ENCODE measurements at places on chromosomes 12 and 14. TPM values are rescaled to one million over a fixed set of nuclear protein-coding genes. Genes with fewer than 3 reads are reported as not detected.

Gene NKX2-1
- not detected for total RNA-seq

Gene C14orf93
- 4.4 TPM for total RNA-seq

Gene SCNN1A
- 21.8 TPM for total RNA-seq

Gene FAM222A
- 6.9 TPM for total RNA-seq

Gene MBD6
- total RNA-seq = 26.2 TPM

Gene PTGES3
- total RNA-seq = 351 TPM

Gene TAS2R42
- total RNA-seq = not detected

Gene PTGER2
- 1.9 TPM for total RNA-seq

Gene KRT3
- not detected for total RNA-seq

Gene MYH6
- total RNA-seq = 0.02 TPM

Gene TRMT61A
- total RNA-seq = 26.7 TPM

Gene CNTN1
- total RNA-seq = 41.5 TPM

Gene MIP
- not detected for total RNA-seq

Gene RNF212B
- total RNA-seq = not detected

Gene ZNF384
- total RNA-seq = 66.0 TPM

Gene GLT1D1
- not detected for total RNA-seq

Gene TEAD4
- total RNA-seq = 51.6 TPM

Gene ZCCHC8
- total RNA-seq = 24.1 TPM

Gene RNU7-1
- not detected for total RNA-seq

Gene ASCL1
- not detected for total RNA-seq

Gene MYF6
- not detected for total RNA-seq

Gene TSPAN19
- total RNA-seq = not detected

Gene RTN1
- not detected for total RNA-seq

Gene JAG2
- total RNA-seq = 12.6 TPM

Gene NUP107
- total RNA-seq = 67.0 TPM

Gene SDSL
- total RNA-seq = 22.3 TPM

Gene PMEL
- total RNA-seq = 1.3 TPM

Gene C14orf180
- total RNA-seq = not detected

Gene FBLN5
- total RNA-seq = 3.4 TPM

Gene GPHN
- total RNA-seq = 11.8 TPM

Gene TAS2R14
- total RNA-seq = 0.77 TPM

Gene DLGAP5
- total RNA-seq = 33.1 TPM

Gene VDR
- 3.2 TPM for total RNA-seq

Gene TBX5
- not detected for total RNA-seq

Gene SPTSSA
- total RNA-seq = 18.5 TPM

Gene FAM161B
- 1.3 TPM for total RNA-seq

Gene PDE6H
- total RNA-seq = not detected

Gene RERGL
- total RNA-seq = not detected
